Memory B cell (primary cell): ENCODE measurements at places on chromosomes 13 and 19.

DNA sequence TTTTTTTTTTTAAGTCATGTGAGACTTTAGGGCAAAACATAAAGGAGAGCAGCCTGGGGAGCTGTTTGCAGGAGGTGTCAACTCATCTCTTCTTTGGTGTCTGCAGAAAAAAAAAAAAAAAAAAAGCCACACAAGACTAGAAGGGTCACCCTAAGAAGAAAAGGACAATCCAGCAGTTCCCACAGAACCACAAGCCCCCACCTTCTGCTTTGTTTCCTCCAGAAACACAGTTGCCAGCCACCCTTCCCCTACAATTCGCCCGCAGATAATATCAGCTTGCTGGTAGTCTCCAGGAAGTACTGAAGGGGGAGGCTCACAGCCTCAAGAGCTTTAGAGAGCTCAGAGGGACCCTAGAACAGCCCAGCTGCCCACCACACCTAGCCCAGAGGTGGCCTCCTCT, 22.3 kb upstream of the ZBTB7A start:
- DNase-seq: no peak

DNA sequence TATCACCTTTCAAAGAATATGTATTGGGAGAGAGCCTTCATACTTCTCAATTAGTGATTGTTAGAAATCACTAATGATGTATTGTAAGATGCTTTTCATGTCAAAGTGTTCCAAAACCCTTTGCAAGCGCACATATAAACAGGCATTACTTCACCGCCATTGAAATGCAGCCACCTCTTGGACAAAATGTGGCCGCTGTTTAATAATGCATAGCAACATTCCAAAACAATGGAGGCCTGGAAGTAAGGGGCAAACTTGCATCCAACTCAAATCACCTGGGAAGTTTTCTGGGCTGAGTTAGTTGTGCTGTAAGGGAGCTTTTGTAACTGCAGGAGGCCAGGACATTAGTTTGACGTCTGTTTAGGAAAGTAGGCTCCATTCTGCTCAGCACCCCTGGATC, 438.1 kb downstream of the FGF9 start:
- no peak for DNase-seq

DNA sequence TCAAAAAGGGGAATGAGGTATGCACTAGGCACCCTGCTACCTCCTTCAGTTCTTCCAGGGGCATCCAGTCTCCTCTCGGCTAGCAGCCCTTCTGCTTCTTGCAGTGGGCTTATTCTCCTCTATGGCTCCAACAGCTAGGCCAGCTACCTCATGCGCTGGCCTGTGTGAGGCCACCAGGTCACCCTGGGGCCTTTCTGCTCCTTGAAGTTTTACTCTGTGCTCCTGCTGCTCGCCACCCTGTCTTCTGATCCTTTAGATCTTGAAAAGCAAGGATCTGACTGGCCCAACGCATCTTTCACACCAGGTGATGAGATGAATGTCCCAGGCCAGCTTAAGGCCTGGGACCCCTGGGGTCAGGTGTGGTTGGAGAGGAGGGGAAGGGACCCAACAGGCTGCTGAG, 66.2 kb downstream of the RUBCNL start:
- no peak for DNase-seq

DNA sequence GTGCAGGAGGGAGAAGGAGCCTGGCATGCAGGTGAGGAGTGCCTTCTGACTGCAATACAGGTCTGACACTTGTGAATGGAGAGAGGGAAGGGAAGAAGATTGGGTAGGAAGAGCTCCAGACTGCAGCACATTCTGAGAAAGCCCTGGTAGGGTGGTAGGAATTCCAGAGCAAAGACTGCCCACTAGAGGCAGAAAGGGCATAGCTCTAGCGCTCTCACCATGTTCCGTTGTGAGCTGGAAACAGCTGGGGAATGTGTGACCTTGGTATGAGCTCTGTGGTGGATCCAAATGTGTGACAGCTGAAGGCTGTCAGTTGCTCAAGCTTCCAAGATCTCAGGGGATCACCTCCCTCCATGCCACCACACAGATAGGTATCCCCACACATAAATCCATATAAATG, 2.9 kb upstream of the MTUS2 start:
- no peak for DNase-seq

- peak; percentile 65 for DNase-seq
These were observed 4.8 kb downstream of the FCHO1 start for GRCh38 chr19:17755977-17756670.

DNA sequence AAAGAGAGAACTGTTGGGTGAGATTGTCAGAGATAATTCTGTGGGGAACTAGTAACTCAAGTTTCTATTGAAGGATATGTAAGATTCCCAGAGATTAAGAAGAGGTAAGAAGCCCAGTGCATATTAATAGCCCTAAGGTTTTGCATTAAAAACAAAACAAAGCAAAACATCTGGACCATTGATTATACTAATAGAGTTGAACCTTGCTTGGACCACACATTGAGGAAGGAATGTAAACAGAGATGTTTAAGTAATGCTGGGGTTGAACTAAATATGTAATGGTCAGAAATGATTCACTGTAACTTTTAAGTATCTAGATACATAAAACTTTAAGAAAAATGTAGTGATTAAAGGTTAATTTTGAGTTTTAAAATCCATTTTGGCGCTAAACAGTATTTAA, 1770.0 kb downstream of the PCDH9 start:
- DNase-seq: no peak

DNA sequence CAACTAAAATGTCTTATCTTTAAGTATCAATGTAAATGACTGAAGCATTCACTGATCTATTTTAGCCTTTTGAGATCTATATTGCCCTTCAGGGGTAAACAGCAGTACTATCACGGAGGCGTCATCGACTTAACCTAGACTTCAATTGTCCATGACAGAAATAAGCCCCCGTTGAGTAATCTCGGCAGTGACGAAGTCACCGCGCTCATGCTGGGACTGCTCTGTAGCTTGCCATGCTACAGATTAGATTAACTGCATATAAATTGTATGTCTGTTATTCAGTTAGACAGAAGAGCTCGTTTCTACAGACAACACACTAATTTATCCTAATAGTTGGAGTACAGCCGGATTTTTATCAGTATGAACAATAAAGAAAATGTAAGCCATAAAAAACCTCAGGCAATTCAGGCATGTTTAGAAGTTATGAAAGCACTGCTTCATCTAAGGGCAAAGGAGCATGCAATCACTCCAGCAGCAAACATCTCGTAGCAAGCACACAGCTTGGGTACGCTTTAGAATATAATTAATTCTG, 56.6 kb downstream of the TUBGCP3 start:
- no peak for DNase-seq

DNA sequence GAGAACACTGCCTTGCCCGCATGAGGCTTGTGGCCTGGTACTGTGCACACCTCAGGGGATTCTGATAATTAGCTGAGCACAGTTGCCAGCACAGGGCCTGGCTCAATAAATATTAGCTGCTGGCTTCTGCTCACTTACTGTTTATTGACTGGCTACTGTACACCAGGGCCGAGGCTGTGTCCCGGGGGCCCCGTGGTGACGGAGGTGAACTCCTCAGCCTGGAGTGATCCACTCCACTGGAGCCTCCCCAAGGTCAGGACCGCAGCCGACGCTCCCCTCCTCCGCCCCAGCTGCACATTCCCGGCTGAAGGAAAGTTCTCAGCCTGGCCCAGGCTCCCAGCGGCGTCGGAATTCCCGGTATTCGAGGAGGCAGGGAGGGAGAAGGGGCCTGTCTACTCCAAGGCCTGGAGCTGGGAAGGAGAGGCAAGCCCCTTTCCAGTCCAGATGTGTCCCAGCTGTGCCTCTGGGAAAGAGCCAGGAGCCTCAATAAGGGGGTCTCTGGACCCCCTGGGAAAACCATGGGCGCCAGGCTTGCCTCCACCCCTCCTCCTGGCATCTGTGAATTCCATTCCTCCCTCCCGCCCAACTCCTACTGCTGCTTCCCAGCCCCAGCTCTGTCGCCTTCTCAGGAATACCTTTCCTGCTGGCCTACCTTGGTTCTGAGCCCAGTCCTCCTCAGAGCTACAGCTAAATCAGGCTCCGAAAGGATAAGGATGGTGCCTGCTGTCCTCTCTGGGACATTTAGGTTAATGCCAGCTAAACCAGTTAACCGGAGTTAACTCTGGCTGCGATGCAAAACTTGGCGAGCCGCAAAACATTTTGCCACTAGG, 7.3 kb downstream of the RPS16 start:
- DNase-seq: no peak

DNA sequence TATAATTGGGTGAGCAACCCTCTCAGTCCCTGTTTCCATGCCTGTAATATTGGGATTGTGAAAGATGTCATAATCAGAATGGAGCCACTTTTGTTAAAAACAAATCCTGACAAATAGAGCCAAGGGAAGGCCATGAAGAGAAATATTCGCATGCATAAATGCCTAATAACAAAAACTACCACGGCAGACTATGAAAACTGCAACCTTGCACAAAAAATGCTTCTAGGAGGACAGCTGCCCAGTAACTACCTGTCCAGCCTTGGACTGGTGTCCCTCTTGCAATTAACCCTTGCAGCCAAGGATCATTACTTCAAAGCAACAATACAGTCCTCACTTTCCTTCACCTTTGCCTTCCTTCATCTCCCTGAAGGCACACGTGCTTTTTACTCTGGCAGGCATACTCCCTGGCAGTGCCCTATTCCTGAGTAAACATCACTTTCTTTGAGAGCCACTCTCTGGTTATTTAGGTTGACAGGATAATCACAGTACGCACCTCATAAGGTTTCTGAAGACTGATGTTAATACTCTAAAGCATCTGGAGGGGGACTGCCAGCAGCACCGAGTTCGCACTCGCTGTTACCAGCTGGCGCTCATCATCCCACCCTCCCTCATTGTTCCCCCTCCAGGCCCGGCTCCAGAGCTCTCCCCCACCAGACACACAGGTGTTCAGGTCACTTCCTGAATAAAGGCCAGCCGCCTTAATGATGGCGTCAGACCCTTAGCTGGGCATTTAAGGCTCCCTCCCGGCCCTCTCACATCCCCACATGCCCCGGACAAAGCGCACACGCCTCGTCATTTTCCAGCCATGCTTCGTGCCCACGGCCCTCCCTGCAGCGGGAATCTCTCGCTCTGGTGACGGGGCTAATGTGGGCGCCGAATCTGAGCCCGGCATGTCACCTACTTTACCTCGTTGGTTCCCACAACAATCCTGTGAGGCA, 57.3 kb downstream of the CDADC1 start:
- DNase-seq: no peak

- no peak for DNase-seq
These were observed 20.6 kb downstream of the FREM2 start for GRCh38 chr13:38707460-38707859.

GRCh38 chr19:58514564-58515022, 2.8 kb upstream of the SLC27A5 start:
- no peak for DNase-seq

GRCh38 chr13:91056746-91057145, 290.7 kb upstream of the MIR17HG start:
- DNase-seq: no peak

GRCh38 chr13:113562844-113563243, 21.7 kb upstream of the TFDP1 start:
- DNase-seq: no peak

- DNase-seq: no peak
These were observed 42.6 kb downstream of the RFC3 start for GRCh38 chr13:33860526-33860925.

- DNase-seq: peak; percentile 43
These were observed 546 bp downstream of the TBC1D4 start for GRCh38 chr13:75481176-75482069.

DNA sequence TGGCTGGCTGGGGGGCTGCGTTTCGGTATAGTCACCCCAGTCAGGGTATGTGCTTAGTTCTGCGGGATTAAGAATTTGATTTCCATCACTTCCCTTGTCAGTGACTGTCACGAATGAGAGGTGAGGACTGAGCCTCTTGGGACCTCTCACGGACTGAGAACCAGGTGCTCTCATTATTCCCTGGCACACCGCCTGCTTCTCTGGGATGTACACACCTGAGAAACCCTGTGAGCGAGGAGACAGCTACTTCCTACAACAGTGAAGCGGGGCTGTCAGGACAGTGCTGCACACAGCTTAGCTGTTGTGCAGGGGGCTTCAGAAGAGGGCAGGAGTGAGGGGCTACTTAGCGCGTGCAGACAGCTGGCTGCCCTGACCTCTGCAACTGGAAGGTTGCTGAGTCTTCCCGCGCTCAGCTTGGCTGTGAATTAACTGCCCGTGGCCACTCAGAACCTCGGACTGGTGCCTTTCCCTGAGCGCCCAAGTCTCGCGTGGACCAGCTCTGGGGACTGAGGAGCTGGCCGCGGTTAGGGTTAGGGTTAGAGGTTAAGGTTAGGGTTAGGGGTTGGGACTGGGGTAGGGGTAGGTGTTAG, 65.3 kb upstream of the MCF2L start:
- DNase-seq: no peak

GRCh38 chr13:56850852-56851251, 289.9 kb upstream of the PRR20A start:
- DNase-seq: no peak

DNA sequence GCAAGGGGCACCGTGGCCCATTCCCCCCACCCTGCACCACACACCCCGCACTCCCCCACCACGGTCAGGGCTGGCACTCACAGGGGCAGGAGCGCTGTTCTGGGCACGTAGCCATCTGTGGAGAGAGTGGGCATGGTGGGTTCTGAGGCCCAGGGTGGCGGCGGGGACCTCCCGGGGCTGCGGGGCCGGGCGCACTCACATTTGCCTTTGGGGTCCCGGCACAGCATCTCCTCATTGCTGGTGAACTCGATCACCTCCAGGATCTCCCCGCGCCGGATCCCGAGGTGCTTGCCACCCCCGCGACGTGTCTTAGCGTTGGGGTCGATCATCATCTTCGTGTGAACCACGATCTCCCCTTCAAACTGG, 12.1 kb downstream of the PRAM1 start:
- DNase-seq: no peak

DNA sequence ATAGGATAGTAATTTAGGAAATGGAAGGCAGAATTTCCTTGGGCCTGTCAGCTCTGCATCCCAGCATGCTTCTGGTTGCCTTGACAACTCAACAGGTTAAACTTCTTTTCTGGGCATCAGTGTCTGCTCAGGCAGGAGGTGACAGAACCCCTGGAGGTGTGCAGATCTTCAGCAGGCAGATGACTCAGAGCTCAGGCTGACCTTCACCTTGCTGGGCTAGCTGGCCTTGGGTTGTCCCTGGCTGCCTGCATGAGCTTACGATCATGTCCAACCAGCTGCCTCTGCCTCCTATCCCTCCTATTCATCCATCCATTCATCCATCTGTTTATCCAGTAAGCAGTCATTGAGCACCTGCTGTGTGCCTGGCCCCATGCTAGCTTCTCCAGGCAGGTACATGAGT, 81.2 kb upstream of the KCTD15 start:
- DNase-seq: no peak

DNA sequence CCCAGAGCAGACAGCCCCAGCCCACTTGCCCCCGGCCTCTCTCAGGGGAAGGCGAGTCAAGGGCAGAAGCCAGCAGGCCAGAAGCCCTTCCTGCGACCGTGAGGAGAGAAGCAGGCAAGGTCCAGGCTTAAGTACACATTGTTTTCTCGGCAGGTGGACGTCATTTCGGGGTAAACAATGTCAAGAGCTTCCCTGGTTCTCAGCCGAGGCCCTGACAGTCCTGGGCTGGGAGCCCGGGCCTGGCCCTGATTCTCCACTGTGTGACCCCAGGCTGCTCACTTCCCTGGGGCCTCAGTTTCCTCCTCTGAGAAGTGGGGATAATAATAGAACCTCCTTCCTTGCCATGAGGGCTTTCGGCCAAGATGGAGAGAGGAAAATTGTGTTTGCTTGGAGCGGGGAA, 19.4 kb downstream of the PLVAP start:
- DNase-seq: no peak
